ENCODE measurements at places on chromosomes 6 and 20.

GRCh38 chr20:37095108-37095598 lies 644 bp downstream of the RBL1 start:
- DNase-seq: peak; percentile 46

GRCh38 chr20:57210054-57210910 lies 56.2 kb downstream of the BMP7 start:
- no peak for DNase-seq

GRCh38 chr6:158015188-158015506 lies 33.5 kb downstream of the SYNJ2 start:
- DNase-seq: no peak

DNA sequence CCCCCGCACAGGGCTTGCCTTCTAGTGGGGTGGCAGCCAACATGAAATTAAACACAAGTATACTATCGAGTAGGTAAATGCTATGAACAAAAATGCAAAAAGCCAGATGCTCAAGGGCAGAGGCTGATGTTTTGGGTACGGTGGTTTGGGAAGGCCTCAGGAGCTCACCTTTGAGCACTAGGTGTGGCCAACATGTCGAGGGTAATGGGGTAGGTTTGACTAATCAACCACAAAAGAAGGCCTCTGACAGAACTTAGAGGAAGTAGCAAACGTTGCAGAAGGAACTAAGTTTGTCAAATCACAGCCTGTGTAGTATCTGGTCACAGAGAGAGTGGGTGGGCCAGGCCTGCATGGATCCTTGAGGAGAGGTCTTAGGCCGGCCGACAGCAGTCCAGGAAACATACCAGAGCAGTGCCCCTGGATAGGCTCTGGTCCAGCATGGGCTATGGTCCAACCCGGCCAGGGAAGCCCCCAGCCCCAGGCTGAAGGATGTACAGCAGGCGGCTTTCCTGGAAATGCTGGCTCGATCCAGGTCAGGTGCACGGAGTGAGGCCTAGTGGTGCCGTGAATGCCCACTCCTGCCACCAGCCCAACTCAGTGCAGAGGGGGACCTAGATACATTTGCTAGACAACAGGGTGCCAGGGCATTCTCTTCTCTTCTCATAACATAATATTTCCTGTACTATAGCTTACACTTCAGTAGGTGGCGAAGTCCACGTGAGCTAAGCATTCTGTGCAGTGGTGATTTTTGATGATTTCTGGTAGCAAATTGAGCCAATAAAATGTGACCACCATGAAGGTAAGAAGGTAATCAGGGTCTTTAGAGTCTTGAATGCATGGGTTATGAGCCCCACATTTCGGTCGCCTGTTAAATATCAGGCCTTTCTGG lies 56.3 kb upstream of the CD93 start:
- DNase-seq: no peak

- DNase-seq: no peak
Measured at GRCh38 chr20:47127546-47127945, 229.0 kb downstream of the ZMYND8 start.

- no peak for DNase-seq
Measured at GRCh38 chr6:74256381-74256780, 560.4 kb downstream of the CD109 start.

- DNase-seq: no peak
Measured at GRCh38 chr6:88588938-88589337, 374.5 kb downstream of the RNGTT start.

DNA sequence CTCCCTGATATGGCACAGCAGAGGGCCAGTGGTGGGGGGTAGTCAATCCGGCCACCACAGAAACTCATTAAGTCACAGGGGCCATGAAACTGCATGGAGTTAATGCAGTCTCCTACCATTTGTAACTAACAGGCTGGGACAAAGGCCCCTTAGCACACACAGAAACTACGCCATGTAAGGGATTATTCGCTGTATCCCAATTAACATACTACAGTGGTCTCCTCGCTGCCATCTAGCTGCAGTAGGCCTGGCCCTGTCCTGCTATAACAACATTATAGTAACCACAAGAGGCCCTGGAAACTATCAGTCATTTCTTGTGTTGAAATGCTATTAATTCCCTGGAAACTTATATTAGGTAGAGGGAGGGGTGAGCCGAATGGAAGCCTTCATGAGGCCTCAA lies 72.3 kb upstream of the CCN2 start:
- no peak for DNase-seq

- no peak for DNase-seq
Measured at GRCh38 chr20:14817101-14817500, 479.7 kb upstream of the FLRT3 start.

GRCh38 chr6:3259491-3259958 lies 778 bp downstream of the PSMG4 start:
- DNase-seq: peak; percentile 27

DNA sequence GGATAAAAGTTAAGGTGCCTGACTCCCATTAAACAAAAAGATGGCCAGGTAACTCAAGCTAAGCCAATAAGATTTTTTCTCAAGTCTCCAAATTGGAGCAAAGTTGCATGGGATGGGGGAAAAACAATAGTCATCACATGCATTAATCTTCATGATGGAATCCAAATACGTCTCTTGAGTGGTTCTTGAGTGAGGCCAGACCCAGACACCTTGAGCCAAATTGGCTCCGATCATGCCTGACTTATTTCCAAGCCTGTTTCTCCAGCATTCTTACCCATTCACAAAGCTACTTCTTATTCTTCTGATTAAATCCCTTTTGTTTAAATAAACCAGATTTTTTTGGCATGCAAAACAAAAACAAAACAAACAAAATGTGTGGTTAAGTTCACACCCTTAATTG lies 420.3 kb upstream of the NRSN1 start:
- no peak for DNase-seq

- DNase-seq: no peak
Measured at GRCh38 chr6:97586344-97586743, 303.3 kb upstream of the MMS22L start.

- DNase-seq: no peak
Measured at GRCh38 chr20:13166011-13166410, 55.1 kb upstream of the ISM1 start.

- DNase-seq: no peak
Measured at GRCh38 chr6:150189122-150189521, 46.3 kb downstream of the PPP1R14C start.

DNA sequence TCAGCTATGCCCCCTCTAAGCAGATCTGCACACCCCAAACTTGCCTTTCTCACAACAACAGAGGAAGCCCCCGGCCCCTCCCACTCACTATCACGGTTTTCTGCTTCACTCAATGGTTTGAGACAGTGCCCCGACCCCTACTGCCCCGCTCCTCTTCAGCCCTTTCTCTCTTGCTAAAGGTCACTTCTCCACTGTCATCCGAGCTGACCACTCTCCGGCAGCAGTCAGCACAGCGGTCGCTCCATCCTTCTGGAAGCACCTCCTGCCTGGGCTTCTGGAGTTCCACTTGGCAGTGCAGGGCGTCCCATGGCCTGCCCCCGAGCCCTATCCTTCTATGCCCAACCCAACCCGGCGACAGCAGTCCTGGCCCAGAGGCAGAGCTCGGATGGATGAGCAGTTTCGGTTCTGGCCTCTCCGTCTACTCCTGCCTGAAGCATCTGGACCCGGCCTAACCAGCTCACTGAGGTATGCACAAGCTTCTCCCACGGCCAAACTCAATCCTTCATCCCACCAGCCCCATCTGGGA lies 4.1 kb downstream of the CTSZ start:
- DNase-seq: no peak

- no peak for DNase-seq
Measured at GRCh38 chr6:136930528-136930927, 8.4 kb downstream of the SLC35D3 start.

DNA sequence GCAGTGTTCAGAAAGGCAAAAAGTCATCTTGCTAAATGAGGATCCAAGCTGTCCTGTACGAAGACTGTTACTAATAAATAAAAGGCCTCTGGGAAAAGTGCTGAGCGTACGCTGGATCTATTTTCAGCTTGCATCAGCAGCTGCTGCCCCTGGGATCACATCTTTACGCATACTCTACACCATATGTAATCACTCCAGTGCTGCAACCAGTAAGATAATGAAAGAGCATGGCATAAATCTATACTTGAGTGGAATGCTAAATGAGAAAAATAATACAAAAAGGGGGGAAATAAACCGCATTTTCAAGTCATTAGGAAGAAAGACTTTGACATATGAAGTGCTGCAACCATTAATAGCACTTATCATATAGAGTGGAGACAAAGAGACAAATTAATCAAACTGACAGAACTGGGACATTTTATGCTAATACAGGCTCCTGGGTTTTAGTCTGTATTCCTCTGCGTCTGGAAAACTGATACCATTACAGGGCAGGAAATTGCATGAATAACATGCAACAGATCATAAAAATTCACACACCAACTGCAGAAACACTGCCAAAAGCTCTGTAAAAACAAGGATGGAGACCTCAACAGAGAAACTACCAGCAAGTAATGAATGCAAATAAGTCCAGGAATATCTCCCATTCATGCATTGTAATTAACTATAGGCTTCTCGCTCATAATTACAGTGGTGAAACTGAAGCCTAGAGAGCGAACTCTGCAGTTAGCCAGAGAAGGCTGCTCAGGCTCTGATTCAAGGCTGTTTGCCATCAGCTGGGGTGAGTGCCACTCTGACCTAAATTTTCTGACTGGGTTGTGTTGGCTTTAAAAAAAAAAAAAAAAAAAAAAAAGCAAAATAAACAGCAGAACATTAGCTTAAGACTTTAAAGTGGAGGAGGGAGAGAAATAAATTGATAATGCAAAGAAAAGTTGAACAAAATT lies 83.8 kb downstream of the GJA10 start:
- DNase-seq: no peak

- no peak for DNase-seq
Measured at GRCh38 chr6:4577406-4577805, 198.8 kb upstream of the CDYL start.

DNA sequence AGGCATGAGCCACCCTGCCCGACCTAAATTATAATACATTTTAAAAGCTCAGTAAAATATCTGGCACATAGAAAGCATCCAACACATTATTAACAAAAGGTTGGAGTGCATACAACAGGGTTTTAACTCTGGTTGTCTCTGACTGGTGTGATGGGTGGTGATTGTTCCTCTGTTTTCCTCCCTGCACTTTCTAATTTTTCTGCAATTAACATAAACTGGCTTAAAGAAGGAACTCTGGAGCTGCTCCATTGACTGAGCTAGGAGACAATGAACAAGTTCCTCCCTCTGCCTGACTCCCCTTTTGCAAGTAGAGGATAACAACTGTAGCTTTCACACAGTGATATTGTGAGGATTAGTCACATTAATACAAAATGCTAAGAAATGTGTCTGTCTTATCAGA lies 48.5 kb upstream of the SIRPG start:
- DNase-seq: no peak

DNA sequence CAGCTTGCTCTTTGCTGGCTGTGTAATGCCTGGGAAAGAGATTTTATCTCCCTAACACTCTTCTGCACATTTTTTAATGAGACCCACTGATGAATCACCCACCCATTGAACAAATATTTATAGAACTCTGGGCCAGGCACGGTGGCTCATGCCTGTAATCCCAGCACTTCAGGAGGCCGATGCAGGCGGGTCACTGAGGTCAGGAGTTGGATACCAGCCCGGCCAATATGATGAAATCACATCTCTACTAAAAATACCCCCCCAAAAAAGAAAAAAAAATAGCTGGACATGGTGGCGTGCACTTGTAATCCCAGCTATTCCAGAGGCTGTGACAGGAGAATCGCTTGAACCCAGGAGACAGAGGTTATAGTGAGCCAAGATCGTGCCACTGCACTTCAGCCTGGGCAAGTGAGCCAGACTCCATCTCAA lies 82.1 kb upstream of the SIRPA start:
- peak; percentile 81 for DNase-seq

GRCh38 chr6:47028835-47029360 lies 13.2 kb downstream of the ADGRF1 start:
- DNase-seq: no peak

- DNase-seq: no peak
Measured at GRCh38 chr6:13712599-13712898, 914 bp upstream of the RANBP9 start.
